ENCODE measurements at places on chromosomes 4 and X. TPM values are rescaled to one million over a fixed set of nuclear protein-coding genes. Genes with fewer than 3 reads are reported as not detected.

Gene TACC3
- 24.7 TPM for total RNA-seq

Gene CDKL5
- 4.6 TPM for total RNA-seq

Gene NHSL2
- total RNA-seq: 0.05 TPM

DNA sequence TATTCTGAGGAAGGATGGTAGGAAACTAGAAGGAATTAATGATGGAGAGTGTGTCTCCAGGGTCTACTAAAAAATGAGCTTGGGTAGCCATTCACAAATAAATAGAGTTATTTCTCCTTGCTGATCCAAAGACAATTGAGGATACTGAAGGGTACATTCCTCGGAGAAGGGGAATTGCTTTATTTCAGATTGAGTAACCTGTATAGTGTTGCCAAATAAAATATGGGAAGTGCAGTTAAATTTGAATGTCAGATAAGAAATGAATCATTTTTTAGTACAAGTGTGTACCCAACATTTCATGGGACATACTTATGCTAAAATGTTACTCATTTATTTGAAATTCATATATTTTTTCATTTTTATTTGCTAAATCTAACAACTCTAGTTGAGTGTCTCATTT, 16.0 kb upstream of the VSIG1 start:
- no peak for DNase-seq

DNA sequence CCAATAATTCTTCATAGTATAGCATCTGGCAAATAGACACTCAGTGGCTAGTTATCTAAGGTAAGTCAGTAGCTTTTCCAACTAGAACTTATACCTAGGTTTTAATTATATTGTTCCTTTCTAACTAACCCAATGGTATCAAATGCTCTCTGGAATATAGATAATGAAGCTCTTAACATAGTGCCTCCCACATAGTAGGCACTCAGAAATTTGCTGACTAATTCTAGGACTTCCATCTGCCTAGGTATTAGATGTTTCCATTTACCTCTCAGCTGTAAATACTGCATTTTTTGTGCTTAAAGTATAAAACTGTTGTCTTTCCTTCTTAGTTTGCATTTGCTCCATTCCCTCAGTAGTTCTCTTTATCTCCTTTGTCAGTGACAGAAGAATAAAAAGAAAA, 214.3 kb upstream of the SPRY1 start:
- DNase-seq: no peak

GRCh38 chrX:19152762-19153161, 30.5 kb upstream of the ADGRG2 start:
- DNase-seq: no peak

- no peak for DNase-seq
Observed at GRCh38 chr4:26194764-26195163, 126.0 kb upstream of the RBPJ start.

GRCh38 chrX:1011691-1012283, 200.7 kb downstream of the CRLF2 start:
- DNase-seq: no peak

DNA sequence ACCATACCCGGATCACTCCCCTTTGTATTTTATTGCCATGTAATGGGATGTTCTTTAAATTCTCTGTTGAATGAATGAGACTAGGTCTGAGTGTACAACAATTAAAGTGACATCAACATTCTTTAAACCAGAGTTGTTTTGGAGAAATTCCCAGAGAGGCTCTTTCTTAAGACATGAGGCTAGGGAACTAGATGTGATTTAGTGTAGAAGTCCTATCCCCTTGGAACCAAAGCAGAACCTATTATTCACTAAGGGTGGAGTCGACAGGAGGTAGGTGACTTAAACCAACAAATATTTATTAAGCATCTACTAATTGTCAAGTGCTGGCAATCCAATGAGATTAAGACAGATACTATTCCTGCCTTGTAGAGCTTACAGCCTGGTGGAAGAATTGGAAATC, 1.7 kb downstream of the EIF1AX start:
- DNase-seq: no peak

Data from NCI-H460 (cell line).